ENCODE measurements at places on chromosomes 4 and X.

DNA sequence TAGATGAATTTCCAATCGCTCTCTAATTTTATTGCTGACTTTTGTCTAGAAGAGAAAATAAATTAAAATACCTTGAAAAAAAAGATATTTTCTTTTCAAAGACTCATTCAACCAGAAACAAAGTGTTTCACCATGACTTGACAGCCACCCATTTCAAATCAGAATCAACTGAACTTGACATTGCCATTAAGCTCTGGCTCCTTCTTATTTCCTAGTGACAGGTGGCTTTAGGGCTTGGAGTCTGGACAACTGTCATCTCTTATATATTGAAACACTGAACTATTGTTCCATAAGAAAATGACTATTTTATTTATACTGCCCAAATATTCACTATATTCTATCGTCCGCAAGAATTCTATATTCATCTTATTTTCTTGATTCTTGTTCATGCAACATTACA, 229.2 kb downstream of the SLC39A8 start:
- no peak for DNase-seq

DNA sequence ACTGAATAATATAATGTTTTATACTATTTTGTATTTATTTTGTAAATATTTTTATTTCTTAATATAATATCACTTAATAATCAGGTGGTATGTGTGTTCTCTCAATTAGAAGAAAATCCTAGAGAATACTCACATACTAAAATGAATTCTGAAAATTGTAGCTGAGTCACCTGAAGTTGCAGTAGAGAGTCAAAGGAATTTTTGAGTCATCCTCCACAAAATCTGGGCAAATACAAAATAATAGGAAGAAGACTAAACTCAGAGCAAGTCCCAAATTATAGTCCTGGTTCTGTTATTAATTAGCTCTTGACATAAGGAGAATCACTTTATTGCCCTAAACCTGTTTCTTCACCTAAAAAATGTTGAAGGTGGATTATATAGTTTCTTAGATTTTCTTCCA, 57.8 kb downstream of the SPATA4 start:
- DNase-seq: no peak

- DNase-seq: no peak
These were observed 1.3 kb downstream of the SH3TC1 start for GRCh38 chr4:8200302-8200975.

GRCh38 chr4:1608821-1609500, 75.2 kb downstream of the FAM53A start:
- DNase-seq: no peak

DNA sequence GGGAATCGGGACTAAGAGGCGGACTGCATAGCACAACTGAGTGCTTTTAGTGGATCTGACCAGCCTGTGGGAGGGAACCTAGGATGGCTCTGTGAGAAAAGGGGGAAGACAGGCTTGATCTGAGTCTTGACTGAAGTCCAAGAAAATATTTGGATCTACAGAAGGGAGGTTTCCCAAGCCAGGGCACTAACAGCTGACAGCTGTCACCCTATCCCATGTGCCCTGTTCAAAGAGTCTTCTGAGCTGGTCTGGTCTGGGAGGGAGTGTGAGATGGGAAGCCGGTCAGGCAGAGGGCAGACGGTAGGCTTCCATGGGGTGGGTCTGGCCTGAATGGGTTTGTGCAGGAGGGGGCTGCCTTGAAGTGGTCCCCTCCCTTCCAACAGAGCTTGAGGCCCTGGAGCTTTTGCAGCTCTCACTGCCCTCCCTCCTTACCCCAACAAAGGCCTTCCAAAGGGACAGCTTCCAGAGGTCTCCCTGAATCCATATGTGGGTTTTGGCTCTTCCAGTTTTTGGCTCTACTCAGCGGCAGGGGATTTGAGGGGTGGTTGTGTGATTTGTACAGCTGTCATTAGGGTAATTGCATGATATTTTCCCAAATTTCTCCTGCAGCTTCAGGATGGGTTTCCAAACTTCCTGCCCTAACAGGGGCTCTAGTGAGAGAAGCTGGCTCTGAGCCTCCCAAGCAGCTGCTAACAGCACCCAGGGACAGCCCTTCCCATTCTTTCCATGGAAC, 643.7 kb downstream of the BCOR start:
- no peak for DNase-seq

DNA sequence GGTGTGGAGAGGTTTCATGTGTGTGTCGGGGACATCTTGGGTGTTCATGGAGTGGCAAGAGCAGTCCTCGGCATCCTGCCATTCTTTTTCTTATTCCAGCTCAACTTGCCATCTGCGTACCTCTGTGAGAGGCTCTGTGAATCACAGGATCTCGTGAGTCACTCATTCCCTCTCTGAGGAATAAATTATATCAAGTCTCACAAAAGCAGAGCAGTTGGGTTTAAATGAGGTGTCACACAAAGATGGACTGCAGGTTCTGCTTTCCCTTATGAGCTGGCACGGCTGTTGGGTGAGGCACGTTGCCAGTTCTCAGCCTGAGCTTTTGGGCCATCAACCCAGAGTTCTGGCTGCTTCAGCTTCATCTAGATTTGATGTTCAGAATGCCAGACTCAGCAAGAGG, 6.8 kb upstream of the OCIAD2 start:
- DNase-seq: no peak

DNA sequence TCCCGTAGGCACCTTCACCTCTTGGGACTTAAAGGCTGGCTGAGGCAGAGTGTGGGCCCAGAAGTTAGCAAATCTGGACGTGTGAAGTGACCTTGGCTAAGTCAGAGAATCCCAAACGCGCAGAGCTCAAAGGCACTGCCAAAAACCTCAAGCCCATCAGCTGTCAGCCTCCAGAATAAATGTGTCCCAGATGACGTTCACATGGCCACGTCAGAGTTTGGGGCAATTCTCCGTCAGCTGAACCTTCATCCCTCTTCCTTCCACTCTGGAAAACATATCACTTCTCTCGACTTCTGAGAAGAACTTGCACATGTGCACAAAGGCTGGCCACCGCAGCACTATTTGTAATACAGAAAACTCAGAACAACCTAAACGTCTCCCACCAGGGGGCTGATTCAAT, 35.7 kb upstream of the APLN start:
- no peak for DNase-seq

DNA sequence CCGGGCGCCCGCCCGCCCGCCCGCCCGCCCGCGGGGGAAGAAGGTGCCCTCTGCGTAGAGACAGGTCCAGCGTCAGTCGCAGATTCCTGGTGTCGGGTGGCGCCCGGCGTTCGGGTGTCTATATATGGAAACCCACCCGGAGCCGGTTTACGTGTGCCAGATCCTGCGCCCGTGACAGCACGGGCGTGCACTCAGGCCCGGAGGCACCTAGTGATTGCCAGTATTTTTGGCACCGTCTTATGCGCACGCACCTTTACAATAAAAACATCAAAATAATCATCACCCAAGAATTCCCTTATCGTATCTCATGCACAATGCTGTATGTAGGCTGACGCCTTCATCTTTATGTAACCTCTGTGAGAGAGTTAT, 519 bp downstream of the SLC25A4 start:
- DNase-seq: no peak

GRCh38 chr4:181701214-181701613, 542.0 kb upstream of the TENM3 start:
- no peak for DNase-seq

- DNase-seq: no peak
These were observed 68.2 kb upstream of the MAML3 start for GRCh38 chr4:140222171-140222570.

DNA sequence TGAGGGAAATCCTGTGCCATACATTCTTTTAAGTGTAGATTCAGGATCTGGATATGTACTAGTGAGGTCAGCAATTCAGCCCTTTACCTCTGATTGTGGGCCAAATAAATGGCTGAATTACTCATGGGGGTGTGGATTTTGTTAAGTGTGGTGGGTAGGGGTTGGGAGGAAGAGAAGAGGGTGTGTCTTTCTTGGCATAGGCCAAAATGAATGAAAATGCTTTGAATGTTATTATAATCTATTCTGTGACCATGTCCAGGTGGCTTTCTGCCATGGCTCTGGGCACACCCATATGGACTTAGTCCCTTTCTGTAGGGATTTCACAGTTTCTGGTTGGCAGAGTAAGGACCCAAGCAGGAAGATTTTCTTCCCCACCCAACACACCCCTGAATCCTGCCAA, 244.3 kb downstream of the CBR4 start:
- DNase-seq: peak; percentile 56

DNA sequence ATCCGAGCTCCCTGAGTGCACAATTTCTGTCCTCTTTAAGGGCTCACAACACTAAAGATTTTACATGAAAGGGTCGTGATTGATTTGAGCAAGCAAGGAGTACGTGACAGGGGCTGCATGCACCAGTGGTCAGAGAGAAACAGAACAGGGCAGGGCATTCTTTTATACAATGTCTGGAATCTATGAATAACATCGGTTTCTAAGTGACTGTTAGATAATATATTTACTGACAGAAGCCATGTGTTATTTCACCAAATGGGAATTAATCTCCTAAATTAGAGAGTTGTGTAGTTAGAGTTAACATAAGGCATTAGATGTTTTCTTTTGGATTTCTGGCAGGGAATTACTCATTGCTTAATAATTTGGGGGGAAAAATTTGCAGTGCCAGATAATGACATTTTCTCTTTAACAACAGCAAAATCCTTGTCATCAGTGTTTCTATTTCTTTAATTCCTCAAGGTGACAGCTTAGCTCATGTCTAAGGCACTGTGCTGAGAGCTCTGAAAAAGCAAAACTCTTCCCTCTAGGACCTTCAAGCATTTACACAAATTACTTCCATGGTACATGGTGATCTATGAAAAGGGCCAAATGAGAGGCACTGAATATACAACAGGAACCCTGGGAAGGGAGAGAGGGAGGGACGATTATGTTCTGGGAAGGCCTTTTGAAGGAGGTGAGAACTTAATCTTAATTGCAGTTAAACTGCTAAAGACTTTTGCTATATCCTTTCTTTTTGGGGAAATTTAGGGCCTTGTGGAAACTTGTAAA, 145.0 kb downstream of the RTL3 start:
- DNase-seq: no peak

DNA sequence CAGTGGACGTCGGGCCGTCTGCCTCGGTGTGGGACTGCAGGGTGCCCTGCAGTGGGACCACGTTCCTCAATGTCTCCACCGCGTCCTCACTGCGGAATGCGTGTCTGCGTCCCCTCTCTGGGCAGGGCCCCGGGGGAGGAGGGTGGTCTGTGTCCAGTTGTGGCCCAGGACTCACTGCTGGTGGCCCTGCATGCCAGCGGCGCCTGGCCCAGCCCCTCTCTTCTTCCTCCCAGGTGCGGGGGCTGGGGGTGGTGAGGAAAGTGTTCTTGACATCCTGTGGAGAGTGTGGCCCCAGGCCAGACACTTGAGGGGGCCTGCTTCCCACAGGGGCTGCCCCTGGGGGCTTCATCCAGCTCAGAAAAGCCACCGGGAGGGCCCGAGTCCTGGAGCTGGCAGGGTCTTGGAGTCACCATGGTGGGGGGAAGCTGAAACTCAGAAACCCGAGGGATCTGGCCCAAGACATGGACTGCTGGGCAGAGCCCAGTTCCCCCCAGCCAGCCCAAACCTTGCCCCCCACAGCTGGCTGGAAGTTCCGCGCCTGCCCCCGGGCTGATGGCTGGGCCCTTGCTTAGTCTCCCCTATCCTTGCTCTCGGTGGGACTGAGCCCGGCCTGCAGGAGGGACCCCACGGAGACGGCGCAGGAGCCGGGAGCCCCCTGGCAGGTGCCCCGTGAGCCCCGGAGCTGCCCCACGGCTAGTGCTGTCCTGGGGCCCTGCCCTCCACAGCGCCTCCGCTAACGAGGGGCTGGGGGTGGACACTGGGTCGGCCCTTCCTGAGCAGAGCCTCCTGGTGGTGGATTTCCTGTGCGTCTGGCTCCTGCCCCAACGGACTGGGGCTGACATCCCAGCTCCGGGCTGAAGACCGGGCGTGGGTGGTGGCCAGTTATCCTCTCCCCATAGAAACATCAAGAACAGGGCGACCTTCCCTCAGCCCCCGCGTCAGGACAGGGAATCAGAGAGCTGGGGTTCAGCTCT, 2.9 kb downstream of the DOK7 start:
- no peak for DNase-seq

DNA sequence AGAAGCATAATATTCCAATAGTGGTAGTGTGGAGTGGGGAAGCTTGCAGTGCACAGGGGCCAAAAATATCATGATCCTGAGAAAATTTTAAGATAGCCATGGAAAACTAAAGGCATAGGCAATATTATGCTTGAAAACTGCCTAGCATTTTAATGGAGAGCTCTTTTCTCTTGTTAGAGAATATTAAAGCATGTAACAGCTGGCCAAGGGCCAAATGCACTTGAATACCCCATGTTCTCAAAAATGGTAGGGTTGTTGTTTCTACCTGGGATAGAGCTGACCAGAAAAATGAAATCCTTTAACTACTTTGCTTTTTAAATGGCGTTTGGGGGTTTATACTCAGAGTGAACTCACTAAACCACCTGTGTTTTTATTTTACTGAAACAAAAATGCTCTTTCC, 739.6 kb upstream of the SLIT2 start:
- DNase-seq: no peak

DNA sequence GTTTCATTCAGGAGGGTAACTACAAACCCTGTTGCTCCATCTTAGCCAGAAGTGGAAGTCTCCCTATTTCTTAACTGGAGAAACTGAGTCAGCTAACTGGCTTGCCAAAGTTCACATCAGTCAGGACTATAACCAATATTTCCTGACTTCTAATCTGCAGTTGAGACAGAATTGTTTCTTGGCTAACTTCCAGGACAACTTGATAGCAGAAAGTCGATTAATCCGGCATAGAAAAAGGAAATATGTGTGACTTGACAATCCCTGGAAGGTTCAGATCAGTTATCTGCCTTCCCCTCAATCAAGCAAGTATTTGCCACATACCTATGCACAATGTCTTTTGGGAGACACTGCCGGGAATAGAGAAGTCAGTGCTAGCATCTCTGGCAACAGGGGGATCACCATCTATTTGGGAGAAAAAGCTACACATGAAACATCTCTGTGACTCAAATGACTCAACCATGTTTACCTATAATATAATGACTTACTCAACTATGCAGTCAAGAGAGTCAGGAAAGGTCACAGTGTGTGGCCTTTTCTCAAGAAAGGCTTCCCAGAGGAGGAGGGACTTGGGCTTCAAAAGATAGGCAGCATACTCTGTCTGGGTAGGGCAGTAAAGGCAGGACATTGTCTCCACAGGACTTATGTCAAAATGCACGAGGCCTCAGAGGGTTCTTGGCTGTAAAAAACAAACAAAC, 12.4 kb upstream of the LONRF3 start:
- DNase-seq: no peak

Data from AG09319 (cell line).